Activated naive CD8-positive, alpha-beta T cell treated with anti-CD3 and anti-CD28 coated beads, Interleukin-2, amount 50 U/mL, for 16 hours (primary cell): ENCODE measurements at places on chromosomes 16 and 17.

- DNase-seq: no peak
Observed at GRCh38 chr17:48704361-48705248, 17.7 kb downstream of the PRAC1 start.

DNA sequence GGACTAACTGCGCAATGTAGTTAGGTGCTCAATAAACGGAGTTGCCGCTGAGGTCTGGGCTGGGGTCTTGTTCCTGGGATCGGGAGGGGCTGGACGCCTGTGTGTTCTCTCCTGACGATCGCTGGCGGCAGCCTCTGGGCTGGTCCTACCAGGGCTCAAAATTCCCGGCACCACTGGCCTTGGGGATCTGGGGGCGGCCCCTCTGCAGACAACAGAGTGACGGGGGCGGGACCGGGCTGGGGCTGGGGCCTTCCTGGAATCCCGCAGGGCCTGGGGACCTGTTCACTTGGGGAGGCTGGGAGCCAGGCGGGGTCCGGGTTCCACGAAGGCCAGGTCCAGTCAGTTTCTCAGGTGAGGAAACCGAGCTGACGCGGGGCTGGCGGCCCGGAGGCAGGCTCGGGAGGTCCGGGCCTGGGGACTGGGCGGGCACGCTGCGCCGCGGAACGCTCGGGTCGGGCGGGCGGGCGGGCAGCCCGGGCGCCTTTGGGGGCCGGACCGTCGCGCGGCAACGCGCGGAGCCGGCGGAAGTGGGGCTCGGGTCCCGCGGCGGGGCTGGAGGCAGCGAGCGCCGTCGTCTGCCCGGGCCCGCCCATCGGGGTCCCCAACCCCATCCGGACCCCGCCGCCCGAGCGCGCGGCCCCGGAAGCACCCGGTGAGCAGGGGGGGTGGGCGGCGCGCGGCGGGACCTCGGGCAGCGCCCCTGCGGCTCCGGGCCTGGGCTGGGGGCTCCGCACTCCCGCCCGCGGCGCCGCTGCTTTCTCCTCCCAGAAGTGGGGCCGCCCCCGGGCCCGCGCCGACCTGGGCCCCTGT is at the start of gene PIGQ:
Gene PIGQ, plus strand, starts transcription at position 524 of the 810 bp plus-strand sequence. CDS start 4,107 bp downstream, outside the sequence.
- peak; percentile 23 for DNase-seq

DNA sequence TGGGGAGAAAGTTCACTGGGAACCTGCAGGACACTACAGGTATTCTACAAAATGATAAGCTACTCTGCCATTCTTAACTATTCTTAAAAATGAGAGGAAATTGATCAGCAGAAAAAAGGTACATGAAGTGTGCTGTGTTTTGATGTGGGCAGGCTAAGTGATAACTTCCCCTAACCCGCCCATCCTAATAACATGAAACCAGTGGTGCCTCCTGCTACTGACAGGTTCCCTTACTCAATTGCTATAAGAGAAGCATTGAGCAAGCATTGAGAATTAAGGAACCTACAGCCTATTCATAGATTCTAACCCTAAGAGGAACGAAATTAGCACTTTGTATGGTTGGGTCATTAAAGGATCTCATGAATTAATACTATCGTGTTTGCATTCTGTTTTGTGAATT is 18.9 kb downstream of the XYLT1 start:
- no peak for DNase-seq

GRCh38 chr16:83552930-83553329 is 254.8 kb upstream of the HSBP1 start:
- DNase-seq: no peak

DNA sequence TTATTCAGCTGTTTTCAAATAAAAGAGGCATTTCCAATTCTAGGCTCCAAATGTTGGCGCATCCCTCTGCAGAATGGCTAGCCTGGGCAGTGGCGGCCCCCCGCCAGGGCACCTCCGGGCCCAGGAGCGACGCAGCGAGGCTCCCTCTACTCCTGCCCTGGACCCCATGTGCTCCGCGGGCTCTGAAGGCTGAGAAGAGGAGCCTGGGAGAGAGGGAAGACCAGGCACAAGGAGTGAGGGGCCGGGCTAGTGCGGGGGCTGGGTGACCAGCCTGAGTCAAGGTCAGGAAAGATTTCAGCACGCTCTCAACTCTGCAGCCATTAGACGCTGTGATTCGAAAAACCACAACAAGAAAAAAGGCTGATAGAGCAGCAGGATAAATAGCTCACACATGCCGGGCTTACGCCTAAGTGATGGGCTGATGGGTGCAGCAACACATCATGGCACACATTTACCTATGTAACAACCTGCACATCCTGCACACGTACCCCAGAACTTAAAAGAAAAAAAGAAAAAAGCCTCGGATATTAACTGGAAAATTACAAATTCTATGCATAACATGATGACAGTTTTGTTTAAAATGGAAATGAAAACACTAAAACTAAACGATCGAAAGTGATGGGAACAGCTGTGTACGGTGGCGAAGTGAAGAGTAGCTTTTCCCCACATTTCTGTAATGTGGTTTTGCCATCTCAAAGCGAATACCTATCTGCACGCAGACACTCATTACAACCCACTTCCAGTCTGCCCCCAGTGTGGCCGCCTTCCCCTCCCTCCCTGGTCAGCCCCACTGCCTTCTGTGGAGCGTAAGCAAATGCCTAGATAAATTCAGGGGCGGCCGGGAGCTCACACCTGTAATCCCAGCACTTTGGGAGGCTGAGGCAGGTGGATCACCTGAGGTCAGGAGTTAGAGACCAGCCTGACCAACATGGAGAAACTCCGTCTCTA is 44.4 kb downstream of the MAP1LC3B start:
- DNase-seq: no peak

GRCh38 chr17:49035470-49036269 is 38.5 kb downstream of the IGF2BP1 start:
- no peak for DNase-seq

DNA sequence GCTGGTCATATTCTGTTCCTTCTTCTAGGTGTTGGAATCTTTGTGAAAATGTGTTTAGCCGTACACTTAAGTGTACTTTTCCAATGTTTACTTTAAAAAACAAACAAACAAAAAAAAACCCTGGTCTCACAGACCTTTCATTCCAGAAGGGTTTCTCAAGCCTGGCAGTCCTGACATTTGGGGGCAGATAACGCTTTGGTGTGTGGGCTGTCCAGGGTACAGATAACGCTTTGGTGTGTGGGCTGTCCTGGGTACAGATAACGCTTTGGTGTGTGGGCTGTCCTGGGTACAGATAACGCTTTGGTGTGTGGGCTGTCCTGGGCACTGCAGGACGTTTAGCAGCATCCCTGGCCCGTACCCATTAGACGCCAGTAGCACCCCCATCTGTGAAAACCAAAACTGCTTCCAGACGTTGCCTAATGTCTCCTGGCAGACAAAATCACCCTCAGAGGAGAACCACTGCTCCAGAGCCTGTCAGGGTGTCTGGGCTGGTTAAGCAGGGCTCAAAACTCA is 15.2 kb upstream of the FLCN start:
- no peak for DNase-seq

DNA sequence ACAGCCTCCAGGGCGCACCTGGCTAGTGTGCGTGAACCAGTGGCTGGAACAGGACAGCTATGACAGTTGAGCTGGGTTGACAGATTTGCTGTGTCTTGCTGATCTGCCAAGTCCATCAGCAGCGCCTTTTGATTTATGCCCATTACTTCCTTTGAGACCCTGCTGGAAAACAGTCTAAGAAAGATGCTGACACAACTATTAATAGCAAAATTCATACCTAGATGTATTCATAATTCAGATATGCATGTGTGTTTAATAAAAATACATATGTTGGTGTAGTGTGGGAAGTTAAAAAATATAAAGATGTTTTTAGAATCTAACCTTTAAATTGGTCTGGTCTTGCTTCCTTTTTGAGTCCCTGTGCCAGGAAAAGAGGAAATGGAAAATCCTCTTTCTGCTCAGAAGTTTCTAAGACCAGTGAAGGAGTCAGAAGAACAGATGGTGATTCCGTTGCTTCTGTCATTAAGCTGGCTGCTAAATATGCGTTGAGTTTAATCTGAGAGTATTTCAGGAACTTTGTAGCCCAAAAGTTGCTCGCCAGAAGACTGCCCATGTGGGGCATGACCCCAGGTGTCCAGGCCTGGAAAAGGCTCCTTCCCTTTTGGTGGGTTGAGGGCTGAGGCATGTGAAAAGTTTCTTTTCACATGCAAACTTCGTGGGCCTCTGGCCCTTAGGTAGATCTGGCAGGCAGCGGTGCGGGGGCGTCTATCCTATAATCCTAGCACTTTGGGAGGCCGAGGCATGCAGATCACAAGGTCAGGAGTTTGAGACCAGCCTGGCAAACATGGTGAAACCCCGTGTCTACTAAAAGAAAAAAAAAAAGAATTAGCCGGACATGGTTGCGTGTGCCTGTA is 40.0 kb upstream of the ENDOV start:
- no peak for DNase-seq

DNA sequence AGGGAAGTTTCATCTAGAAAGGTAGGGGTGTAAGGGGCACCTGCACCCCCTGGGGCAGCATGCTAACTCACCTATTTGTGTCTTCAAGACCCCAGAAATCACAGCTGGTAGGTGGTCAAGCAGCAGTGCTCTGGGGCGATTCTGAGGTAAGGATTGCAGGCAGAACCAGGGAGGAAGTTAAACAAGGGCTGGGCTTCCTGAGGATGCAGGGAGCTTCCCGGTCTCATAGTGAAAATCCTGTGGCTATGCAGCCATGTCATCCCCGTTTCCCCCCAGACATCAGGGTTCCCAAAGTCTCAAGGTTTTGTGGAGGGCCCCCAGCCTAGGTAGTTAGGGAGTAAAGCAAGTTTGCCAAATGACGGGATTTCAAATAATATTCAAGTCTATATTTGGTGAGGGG is 78.5 kb downstream of the C16orf78 start:
- DNase-seq: no peak

DNA sequence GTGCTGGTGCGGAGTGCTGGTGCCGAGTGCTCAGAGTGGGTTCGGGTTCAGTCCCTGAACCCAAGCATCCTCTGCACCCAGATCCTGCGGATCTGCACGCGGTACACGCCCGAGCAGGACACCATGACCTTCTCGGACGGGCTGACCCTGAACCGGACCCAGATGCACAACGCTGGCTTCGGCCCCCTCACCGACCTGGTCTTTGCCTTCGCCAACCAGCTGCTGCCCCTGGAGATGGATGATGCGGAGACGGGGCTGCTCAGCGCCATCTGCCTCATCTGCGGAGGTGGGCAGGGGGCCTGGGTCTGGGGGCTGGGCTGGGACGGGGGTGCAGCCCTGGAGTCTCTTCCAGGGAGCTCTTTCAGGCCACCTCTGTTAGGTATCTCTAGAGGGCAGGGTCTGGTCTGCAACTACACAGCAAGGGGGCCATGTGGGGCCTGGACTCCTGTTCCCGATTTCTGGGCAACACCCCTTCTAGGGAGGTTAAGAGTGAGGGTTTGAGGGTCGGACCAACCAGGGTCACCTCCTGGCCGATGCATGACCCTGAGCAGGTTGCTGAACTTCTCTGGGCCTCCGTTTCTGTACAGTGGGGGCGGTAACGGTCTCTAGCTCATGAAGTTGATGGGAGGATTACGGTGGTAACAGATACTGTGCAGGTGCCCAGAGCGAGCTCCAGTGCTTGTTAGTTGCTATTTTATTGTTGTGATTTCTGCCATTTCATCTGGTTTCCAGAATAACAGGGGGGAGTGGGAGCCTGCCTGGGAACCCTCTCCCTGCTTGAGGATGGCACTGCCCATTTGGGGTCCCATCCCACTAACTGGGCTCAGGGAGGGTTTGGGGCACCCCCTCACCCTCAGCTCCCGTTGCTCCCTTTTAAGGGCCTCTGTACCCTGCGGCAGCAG is 10.1 kb downstream of the GJD3 start:
- no peak for DNase-seq

DNA sequence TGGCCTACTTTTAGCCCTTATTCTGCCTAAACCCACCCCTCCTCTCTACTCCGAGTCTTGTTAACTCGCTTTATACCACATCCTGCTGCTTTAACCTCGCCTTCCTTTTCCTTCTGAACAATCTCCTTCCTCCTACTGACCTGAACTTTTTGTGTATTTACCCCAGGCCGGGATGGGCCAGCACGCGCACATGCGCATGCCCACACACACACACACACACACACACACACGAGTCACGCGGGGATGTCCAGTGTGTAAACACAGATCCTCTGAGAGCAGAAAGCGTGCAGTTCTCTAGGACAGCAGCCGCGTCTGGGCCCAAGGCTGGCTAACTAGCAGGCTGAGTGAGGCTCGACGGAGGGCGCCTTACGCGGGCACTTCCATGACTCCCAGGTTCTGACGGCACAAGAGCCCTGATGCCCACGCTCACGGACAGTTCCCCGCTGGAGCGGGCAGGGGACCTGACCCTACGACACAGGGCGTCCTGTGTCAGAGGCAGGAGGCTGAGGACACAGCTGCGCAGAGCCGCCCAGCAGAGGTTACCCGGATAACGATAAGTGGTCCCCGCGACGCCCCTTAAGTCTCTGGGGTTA is 610 bp downstream of the PIK3R5 start:
- DNase-seq: no peak

DNA sequence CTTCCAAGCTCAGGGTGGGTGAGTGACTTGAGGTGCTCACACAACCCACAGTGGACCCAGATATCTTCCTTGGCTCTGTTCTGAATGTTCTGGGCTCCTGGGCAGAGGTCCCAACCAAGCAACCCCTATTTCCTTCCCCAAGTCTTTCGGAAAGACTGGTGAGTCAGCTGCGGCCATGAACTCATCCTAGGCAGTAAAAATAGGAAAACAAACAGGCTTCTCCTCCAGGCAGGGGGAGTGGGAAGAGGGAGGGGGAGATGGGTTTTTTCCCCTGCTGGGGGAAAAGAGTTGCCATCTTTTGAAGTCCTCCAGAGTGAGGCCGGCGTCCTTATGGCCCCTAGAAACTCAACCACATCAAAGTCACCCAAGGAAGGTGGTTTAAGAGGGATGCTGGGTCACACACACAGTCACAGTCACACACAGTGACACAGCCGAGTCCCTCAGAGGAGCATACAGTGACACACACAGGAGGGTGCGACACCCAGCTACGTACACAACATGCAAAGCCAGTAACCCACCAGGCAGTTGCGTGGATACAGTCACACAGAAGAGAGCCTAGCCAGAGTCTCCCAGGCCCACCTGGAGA is 16.0 kb upstream of the DLX4 start:
- DNase-seq: no peak

- no peak for DNase-seq
Observed at GRCh38 chr16:2871926-2872325, 11.1 kb upstream of the FLYWCH2 start.

DNA sequence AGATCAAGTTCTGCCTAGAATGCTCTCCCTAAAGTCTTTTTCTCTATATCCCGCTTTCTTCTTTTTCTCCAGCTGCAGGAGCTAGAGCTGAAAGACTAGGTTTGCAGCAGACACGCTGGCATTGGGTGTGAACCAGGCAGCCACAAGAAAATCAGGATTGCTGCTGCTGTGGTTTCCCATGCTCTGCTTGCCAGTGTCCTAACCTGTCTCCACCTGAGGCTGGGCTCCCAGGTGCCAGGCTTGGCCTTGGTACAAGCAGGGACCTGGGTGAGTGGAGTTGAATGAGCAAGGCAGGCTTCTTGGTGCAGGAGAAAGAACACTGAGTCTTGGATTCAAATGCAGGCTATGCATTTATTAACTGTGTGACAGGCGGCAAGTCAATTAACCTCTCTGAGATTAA is 440.3 kb upstream of the MAF start:
- DNase-seq: no peak
